ENCODE measurements at places on chromosomes 7 and 10.

DNA sequence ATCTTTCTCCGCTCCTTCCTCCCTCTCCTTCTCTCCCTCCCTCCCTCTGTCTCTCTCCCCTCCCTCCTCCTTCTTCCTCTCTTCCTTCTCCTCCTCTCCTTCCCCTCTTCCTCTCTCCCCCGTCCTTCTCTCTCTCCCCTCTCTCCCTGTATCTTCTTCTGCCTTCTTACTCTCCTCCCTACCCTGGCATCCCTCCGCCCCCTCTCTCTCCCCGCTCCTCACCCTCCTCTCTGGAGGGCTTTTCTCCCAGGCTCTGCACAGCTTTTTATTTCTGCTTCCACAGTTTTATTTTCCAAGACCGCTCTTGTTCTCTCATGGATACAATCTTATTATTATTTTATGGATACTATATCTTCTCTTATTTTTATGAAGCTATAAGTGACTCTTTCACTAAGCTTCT lies 32.6 kb downstream of the AP5Z1 start:
- no peak for DNase-seq

DNA sequence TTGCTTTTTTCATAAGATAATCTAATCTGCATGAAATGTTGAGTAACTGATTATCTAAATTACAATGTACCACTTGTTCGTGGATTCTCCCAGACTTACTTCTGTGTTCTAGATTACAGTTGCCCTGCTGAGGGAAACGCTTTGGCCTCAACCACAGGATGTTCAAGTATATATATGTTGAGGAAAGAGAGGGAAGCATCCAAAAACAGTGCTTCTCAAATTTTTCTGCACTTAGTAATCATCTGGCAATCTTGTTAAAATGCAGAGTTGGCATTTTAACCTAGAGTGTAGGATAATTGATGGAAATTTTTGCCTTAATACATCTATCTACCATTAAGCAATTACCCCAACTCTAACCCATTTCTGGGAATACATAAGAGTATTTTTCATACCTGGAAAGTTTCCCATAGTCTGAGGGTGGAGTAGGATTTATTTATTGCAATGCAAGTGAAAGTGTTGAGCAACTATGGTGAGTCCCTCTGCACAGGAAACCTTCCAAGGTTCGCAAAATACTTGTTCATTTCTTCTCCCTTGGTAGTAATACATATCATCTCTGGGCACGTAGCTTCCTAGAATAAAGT lies 59.6 kb upstream of the C1GALT1 start:
- no peak for DNase-seq

- peak; percentile 40 for DNase-seq
These were observed 972 bp downstream of the PAOX start for GRCh38 chr10:133379801-133380666.

- DNase-seq = no peak
These were observed 17.1 kb downstream of the ENTPD7 start for GRCh38 chr10:99676426-99676825.

GRCh38 chr10:103951942-103952341 lies 15.0 kb upstream of the SLK start:
- DNase-seq = no peak

DNA sequence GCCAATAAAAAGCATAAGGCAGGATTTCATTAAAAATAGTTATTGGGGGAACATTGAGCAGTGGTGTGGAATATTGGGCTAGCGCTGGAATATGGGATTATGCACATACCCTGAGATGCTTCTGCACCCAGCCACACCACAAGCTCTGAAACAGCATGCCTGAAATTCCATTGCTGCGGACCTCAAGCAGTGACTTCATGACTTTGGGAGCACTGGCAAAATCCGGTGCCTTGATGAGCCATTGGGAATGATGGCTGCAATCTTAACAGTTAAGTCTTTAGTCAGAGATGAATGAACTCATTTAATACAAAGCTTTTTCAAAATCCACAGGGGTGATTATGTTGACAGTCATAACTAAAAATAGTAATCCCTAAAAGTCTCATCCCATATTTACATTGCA lies 274.7 kb upstream of the MTPN start:
- DNase-seq = no peak

GRCh38 chr7:79421751-79422150 lies 31.7 kb downstream of the MAGI2 start:
- DNase-seq = no peak

DNA sequence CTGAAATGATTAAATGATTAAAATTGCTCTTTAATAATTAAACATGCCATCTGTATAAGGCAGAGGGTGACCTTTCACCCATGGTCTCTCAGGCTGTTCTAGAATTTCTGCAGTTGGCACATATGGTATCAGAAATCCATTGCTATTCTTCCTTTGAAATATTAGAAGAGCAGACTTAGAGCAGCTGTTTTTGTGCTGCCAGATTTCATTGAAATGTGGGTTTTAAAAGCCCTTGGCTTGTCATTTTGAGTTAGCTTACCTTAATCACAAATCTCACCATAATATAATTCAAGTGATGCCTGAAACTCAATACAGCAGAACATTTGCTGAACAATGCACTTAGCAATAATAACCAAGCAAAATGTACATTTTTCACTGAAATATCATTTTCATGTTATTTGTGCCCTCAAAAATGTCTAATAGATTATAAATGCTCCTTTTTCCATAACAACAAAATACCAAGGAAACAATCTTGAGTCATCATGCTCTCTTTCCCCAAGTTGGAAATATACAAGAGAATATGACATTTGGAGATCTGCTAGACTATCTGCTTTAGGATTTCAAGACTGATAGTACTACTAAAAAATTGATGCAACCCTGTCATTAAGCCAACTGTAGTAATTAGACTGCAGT lies 16.1 kb upstream of the PTTG1IP2 start:
- no peak for DNase-seq

- DNase-seq = no peak
These were observed 62.7 kb upstream of the FZD1 start for GRCh38 chr7:91201442-91202113.

DNA sequence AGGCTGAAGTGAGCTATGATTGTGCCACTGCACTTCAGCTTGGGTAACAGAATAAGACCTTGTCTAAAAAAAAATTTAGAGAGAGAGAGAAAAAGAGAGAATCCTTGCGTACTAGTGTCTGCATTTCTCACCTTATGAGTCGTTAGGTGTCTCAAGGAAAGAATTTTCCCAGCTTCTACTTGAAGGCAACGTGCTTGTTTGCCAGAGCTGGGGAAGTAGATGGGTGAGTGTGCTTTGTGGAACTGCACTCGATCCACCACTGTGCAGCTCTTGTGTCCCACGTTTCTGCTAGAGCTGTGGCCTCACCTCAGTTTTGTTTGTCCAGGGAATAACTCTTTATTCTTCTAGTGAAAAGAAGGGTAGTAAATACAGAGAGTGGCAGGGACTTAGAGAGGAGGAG lies 38.9 kb downstream of the HDAC9 start:
- no peak for DNase-seq

DNA sequence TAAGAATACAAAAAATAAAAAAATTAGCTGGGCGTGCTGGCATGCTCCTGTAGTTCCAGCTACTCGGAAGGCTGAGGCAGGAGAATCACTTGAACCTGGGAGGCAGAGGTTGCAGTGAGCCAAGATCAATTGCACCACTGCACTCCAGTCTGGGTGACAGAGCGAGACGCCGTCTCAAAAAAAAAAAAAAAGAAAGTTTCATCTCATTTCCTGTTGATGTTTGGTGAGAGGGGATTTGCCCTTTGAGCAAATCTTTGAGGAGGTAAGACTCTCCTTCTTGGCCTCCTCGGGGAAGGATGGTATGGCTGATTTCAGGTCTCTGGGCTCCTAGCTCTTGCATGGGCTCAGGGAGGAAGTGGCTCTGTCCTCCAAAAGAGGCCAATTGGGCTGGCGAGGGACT lies 3.6 kb upstream of the GRID2IP start:
- no peak for DNase-seq

- no peak for DNase-seq
These were observed 171.9 kb downstream of the TPST1 start for GRCh38 chr7:66377045-66377444.

DNA sequence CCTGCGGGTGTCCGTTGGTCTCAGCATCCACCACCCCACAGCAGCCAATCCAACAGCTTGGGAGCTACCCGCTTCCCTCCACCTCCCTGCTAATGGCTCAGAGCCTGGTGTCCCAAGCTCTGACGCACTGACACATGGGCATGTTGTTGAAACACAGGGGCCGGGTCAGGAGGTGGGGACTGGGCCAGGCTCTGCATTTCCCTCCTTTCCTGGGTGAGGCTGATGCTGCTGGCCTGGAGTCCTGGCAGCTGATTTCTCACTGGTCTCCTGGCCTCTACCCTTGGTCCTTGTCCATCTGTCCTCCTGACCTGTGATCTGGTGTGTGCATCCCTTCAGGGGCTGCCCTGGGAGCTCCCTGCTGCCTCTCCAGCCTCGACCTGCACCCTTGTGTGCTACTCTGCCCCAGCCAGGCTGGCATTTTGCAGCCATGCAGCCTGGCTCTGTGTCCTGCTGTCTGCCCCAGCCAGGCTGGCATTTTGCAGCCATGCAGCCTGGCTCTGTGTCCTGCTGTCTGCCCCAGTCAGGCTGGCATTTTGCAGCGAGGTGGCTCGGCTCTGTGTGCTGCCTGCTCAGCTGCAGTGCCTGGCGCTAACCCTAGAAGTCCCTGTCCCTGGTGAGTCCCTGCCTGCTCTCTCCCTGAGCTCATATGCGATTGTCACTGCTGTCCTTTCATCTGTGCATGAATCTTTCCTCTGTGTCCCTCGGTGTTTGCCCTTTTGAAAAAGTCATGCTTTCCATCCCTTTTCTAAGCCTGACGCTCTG lies 14.0 kb downstream of the AMZ1 start:
- DNase-seq = peak; percentile 35

GRCh38 chr10:11760861-11761260 lies 18.7 kb downstream of the ECHDC3 start:
- DNase-seq = no peak

GRCh38 chr7:27101171-27101956 lies 1.1 kb downstream of the HOXA2 start:
- no peak for DNase-seq

DNA sequence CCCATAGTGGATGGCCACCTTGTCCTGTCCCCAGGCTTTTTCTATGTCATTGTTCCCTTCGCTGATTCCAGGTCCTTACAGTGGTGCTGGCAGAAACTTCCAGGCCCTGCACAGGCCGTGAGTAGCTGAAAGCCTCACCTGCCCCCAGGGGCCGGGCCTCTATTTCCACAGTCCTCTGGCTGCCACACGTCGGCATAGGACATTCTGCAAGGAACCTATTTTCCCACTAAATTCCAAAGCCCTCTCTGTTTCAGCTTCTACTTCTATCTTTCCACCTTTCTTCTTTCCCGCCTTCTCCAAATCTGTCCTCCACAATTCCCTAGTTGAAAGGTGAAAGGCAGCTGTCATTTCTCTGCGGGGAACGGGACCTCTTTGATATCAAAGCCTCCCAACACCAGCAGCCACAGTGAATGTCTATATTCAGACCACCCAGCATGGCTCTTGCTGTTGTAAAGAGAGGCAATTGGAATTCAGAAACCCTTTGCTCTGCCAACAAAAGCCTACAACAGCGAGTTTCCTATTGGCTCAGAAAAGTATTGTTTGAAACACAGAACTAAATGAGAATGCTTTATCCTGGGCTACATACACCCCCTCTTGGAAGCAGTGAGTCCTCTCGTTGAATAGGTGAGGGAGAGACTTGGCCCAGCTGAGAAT lies 607.7 kb downstream of the GALNT17 start:
- DNase-seq = no peak

GRCh38 chr10:58556516-58557165 lies 44.0 kb downstream of the BICC1 start:
- DNase-seq = no peak

- no peak for DNase-seq
These were observed 15.2 kb upstream of the C10orf67 start for GRCh38 chr10:23359692-23360380.

DNA sequence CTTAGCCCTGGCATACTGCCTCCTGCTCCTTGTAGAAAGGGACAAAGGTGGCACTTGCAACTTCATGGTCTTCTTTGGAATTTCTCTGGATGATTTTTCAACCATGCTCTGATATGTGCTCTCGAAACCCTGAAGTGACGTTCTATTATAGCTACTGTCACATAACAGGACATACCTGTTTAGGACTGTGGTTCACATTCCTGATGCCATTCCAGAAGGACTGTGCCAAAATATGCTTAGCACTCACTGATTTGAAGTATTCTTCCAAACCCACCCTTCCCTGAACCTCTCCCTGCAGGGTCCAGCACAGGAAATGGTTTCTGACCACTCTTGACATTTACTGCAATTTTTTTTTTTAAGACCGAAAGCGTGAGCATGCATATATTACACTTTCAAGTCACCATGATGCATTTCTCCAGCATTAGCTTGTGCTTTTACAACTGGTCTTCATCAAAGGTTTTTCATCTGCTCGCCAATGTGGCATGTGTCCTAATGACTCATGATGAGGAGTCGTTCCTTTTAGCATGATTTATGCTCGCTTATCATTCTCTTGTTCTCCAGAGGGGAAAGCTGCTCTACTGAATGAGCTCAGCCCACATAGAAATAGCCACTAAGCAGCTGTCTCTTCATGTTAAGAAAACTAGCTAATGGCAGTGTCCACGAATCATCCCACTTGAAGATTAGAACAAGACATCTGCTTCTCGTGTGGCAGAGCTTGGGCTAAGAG lies 135.2 kb downstream of the ADAM12 start:
- no peak for DNase-seq

- no peak for DNase-seq
These were observed 1020.2 kb upstream of the C7orf33 start for GRCh38 chr7:147570390-147570789.

GRCh38 chr10:31822616-31823318 lies 105.9 kb downstream of the ARHGAP12 start:
- DNase-seq = no peak

GRCh38 chr7:25280181-25280580 lies 51.9 kb upstream of the NPVF start:
- no peak for DNase-seq

Measured in substantia nigra (tissue), 51 donors.